ENCODE measurements at places on chromosomes 6 and 20.

GRCh38 chr6:165109011-165109410 lies 200.4 kb downstream of the C6orf118 start:
- H3K36me3 ChIP-seq = no peaks in the 10 kb centered on the region
- no peaks in the 10 kb centered on the region for H3K27me3 ChIP-seq

DNA sequence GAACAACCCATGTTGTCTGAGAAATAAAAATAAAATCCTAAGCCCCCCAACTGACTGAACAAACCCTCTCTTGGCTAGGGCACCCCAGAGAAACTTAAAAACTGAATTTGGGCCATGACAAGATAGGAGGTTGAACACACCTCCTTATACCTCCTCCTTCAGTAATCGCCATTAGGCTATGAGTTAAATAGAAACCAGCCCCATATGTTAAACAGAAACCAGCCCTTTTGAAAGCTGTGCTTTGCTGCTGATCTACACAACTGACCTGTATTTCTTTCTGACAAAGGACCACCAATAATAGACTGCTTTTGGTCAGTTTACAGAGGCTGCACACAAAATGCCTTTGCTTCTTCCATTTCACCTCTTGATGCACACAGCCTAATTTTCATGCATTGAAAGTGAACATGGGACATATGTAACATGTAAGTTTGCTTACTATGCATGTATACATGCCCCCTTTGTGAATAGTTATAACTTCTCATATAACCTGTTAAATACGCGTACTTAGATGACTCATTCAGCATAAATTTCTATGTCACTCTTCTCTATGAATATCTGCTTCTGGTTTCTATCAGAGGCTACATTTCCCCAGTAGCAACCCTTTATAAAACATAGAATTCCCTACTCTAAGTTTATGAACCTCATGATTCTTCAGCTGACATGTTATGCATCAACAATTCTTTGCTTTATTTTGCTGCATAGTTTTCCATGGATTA lies 462.9 kb downstream of the COL12A1 start:
- no peaks in the 10 kb centered on the region for H3K4me1 ChIP-seq
- H3K36me3 ChIP-seq = no peaks in the 10 kb centered on the region
- H3K4me3 ChIP-seq = no peak overlapping the region
- no peak overlapping the region for H3K27ac ChIP-seq

DNA sequence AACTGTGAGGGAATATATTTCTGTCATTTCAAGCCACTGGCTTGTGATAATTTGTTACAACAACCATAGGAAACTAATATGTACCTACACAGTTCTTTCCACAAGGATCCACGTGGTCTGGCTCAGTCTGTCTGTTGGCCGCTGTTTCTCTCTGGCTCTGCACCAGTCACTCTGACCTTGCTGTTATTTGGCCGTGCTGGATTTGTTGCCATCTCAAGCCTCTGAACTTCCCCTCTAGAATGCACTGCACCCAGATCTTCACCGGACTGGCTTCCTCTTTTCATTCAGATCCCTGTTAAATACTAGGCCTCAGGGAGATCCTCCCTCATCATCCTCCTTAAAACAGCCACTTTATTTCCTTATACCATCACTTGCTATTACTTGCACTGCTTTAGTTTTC lies 446.8 kb downstream of the TFAP2B start:
- no peak overlapping the region for H3K4me3 ChIP-seq
- no peaks in the 10 kb centered on the region for H3K36me3 ChIP-seq
- no peak for DNase-seq
- H3K27me3 ChIP-seq = no peaks in the 10 kb centered on the region
- no peak overlapping the region for H3K27ac ChIP-seq
- no peaks in the 10 kb centered on the region for H3K4me1 ChIP-seq

DNA sequence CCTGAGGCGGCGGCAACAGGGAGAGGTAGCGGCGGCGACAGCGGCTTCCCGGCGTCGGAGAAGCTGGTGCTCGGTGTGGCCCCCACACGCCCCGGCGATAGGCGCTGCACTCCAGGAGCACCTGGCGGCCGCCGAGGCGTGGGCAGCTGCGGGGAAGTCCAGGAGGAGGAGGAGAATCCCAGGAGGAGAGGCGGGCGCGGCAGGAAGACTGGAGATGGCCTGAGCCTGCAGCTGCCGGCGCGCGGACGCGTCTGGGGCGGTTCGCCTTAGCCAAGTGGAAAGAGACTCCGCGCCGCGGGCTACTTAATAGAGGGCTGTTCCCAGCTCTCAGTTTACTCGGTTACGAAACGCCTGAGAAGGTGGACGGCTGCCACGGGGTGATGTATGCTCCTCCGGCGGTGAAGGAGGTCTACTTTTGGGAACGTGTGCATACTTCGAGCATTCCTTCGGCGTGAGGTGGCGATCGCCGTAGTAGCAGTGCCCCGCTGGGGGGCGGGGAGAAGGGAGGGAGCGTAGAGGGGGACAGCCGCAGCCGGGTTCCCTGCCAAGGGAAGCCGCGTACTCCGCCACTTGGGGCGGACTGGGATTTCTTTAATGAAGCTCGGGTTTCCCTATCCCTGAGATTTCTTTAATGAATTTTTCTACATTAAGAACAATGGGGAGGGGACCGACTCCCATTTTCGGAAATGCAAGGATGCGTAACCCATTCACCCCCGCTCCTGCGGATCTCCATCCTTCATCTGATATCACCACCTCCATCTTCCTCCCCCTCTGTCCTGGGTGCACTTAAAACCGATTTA lies at the start of gene COL12A1:
Gene COL12A1 (minus strand): TSS at position 278 of the 800 bp plus-strand sequence. CDS start 3,261 bp downstream, outside the sequence.
- H3K4me1 ChIP-seq = peaks cover 53% of the 10 kb centered on the region
- H3K36me3 ChIP-seq = no peaks in the 10 kb centered on the region
- peaks cover 92% of the 10 kb centered on the region for H3K27me3 ChIP-seq
- DNase-seq = no peak
- peak within 1 kb of the TSS; percentile 58 for H3K4me3 ChIP-seq

- no peak overlapping the region for H3K27ac ChIP-seq
- peaks cover 17% of the 10 kb centered on the region for H3K36me3 ChIP-seq
- no peak for DNase-seq
- H3K27me3 ChIP-seq = no peaks in the 10 kb centered on the region
- H3K4me1 ChIP-seq = peaks cover 33% of the 10 kb centered on the region
These were observed 42.1 kb upstream of the FAM83D start for GRCh38 chr20:38883981-38884733.

- H3K27me3 ChIP-seq = no peaks in the 10 kb centered on the region
- no peak overlapping the region for H3K4me3 ChIP-seq
- H3K36me3 ChIP-seq = no peaks in the 10 kb centered on the region
- H3K27ac ChIP-seq = no peak overlapping the region
These were observed 178.9 kb upstream of the ARID1B start for GRCh38 chr6:156598071-156598854.

GRCh38 chr6:21019614-21020013 lies 485.4 kb downstream of the CDKAL1 start:
- no peak overlapping the region for H3K27ac ChIP-seq
- H3K4me3 ChIP-seq = no peak overlapping the region
- H3K4me1 ChIP-seq = no peaks in the 10 kb centered on the region
- no peaks in the 10 kb centered on the region for H3K27me3 ChIP-seq

GRCh38 chr6:133553652-133554051 lies 312.5 kb downstream of the EYA4 start:
- no peak overlapping the region for H3K27ac ChIP-seq
- DNase-seq = peak; percentile 4
- no peak overlapping the region for H3K4me3 ChIP-seq
- no peaks in the 10 kb centered on the region for H3K36me3 ChIP-seq
- no peaks in the 10 kb centered on the region for H3K4me1 ChIP-seq

All from activated naive CD8-positive, alpha-beta T cell treated with anti-CD3 and anti-CD28 coated beads for 36 hours (primary cell).